ENCODE measurements at places on chromosomes 7 and 10.

DNA sequence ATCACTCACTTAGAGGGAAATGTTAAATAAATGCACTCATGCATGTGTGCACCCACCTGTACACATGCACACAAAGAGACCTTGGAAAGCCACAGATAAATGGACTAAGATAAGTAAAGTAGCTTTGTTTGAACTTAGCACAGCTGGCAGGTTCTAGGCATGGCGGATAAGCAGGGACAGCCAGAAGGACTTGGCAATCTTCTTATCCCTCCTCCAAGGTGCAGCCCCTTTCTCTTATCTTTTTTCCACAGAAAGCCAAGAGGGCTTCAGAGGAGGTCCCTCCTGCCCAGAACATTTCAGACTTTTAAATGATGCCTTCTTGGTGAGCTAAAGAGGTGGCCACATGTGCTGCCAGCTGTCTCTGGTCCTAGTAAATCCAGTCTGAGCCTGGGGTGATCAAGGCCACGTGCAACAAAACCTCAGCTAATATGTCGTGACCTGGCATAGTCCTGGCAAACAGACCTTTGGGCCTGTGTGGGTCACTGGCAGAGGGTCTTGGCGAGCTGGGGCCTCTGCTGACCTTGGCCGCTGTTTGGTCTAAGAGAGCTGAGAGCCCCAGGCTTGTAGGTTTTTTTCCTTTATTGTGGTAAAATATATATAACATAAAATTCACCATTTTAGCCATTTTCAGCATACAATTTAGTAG, 43.2 kb upstream of the SLC35B4 start:
- no peak for DNase-seq

DNA sequence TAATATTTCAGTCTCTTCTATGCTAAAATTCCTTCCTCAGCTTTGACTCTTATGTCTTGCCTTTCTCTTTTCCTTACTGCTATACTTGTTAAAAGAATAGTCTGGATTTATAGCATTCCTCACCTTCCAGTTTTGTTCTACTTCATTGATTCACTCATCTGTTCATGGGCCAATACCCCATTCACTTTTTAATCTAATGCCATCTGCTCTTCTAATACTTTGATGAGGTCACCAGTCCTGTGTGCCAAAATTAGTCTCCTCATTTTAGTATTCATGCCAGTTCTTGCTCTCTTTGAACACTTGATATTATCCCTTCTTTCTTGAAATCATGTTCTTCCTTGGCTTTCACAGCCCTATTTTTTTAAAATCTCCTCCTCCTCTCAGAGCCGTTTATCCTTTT, 19.3 kb downstream of the STK17A start:
- no peak for DNase-seq

- no peak for DNase-seq
Measured at GRCh38 chr7:45454771-45455170, 119.4 kb upstream of the ADCY1 start.

DNA sequence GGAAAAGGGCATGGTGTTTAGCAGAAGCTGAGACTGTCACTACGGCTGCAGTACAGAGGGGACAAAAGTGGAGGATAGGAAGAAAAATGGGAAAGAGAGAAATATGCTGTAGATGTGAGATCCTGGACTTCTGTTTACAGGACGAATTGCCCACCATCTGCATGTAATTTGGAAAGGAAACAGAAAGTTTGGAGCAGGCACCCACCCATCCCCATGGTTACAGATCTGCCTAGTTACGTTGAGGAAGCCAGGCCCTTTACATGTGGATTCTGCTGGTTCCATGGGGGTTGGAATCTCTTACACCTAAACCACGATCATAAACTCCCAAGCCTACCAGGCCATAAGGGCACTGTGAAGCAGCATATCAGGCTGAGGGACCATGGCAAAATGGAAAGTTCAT, 84.3 kb downstream of the WDFY4 start:
- DNase-seq = no peak

- no peak for DNase-seq
Measured at GRCh38 chr7:93148144-93148543, at the start of gene SAMD9L. TSS of gene SAMD9L (minus strand) at chr7:93148385. CDS start at chr7:93135971, 12,414 bp downstream.

GRCh38 chr7:111708072-111708471, 145.8 kb upstream of the IMMP2L start:
- no peak for DNase-seq

DNA sequence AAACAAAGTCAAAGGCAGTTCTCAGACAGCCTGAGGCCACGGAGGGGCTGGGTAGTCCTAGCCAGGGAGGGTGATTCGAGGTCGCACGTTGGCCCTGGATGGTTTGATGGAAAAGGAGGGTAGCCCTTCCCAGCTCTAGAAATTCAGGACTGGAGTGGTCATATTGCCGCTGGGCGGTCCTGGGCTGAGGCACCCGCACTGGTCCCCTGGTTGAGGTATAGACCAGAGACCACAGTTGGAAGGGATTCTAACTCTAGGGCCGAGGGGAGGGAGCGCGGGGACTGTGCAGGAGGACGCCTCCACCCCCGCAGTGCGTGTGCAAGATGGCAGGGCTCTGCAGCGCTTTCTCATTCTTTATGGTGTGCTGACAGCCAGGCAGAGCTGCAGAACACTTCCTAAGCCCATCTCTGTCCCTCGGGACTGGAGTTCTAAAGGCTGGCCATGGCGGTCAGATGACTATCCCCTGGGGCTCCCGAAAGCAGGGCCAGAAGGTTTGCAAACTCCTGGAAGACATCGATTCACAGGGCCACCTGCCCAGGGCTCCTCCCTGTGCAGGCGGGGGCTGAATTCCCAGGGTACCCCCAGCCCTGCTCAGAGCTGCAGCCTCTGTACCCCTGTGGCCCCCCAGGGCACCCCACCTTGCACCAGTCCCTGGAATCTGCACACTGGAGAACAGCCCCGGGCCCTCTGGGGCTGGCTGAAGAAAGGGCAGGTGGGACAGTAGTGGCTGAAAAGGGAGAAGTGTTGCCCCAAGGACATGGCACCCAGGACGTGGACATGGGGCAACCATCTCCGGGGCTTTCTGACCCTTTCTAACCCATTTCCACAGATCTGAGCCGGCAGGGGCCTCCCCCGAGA, 51.0 kb upstream of the ELN start:
- DNase-seq = no peak

DNA sequence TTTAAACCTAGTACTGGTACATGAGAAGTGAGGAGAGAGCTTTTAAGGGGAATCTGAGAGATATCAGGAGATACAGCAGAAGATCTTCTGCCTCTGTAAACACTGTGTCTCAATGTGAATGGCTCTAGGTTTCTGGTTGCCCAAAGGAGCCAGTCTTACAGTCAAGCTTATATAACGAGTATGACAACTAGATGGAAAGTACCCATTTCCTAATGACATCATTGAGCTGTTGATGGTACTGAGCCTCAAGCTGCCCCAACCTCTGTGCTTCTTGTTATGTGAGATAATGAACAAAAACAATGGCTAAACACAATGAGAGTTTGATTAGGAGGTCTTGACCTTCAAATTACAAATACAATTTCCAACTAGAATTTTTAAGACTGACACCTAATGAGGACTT, 451.5 kb downstream of the SORCS1 start:
- DNase-seq = no peak

DNA sequence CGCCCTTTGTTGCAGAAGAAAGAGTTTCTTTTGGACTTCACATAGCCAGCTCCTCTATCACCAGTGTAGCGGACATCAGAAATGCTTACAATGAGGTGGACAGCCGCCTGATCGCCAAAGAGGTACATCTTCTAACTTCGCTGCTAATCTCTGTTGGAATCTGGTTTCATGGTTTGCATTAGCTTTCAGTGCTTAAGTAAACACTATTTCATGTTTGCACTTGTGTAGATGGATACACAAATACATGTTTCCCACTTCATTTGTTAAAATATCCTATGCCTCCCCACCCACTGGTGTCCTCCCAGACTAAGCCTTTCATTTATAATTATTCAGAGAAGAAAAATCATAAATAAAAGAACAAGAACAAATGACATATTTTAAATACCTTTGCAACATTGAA, 103.9 kb downstream of the WDFY4 start:
- no peak for DNase-seq

GRCh38 chr10:110274072-110274627, 30.6 kb downstream of the SMNDC1 start:
- DNase-seq = no peak

GRCh38 chr7:5396999-5397663, 26.5 kb downstream of the TNRC18 start:
- DNase-seq = no peak

- no peak for DNase-seq
Measured at GRCh38 chr7:57181281-57181680, 49.0 kb upstream of the ZNF479 start.

- no peak for DNase-seq
Measured at GRCh38 chr7:69403169-69403568, 195.1 kb upstream of the AUTS2 start.

DNA sequence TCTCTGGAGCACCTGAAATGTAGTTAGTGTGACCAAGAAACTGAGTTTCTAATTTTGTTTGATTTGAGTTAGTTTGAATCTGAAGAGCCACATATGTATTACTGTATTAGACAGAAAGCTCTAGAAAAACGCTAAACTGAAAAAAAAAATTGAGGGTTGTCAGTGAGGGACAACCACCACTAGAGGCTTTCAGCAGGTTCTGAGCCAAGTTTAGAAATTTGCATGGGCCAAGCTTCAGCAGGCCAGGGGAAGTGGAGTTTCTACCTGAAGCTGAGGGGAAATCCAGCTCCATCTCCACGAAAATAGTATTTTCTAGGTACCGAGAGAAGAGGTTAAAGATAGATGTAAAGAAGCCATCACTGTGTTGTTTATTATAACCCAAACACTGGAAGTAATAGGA, 77.9 kb upstream of the PLXNA4 start:
- DNase-seq = no peak

GRCh38 chr10:102230264-102230860, 4.3 kb downstream of the ELOVL3 start:
- DNase-seq = no peak

DNA sequence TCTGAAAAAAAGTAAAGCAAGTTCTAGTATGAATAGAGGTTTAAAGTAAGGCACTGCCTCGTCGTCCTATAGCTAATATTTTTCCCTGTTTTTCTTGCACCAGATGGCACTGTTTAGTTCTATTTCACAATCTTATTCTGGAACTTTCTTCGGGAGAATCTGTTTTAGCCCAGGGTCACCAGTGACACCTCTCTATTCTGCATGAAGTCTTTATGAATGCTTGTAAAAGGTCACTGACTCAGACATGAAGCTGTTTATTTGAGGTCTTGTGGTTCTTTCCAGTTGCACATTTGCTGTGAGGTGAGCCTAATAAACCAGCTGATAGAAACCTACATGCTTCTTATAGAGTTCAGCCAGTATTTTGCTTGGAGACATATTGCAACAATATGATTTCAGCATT, 444.3 kb downstream of the AUTS2 start:
- DNase-seq = no peak

GRCh38 chr7:142585425-142585824, 163.8 kb upstream of the PRSS1 start:
- no peak for DNase-seq

- DNase-seq = no peak
Measured at GRCh38 chr10:4810092-4810491, 15.9 kb upstream of the AKR1E2 start.

DNA sequence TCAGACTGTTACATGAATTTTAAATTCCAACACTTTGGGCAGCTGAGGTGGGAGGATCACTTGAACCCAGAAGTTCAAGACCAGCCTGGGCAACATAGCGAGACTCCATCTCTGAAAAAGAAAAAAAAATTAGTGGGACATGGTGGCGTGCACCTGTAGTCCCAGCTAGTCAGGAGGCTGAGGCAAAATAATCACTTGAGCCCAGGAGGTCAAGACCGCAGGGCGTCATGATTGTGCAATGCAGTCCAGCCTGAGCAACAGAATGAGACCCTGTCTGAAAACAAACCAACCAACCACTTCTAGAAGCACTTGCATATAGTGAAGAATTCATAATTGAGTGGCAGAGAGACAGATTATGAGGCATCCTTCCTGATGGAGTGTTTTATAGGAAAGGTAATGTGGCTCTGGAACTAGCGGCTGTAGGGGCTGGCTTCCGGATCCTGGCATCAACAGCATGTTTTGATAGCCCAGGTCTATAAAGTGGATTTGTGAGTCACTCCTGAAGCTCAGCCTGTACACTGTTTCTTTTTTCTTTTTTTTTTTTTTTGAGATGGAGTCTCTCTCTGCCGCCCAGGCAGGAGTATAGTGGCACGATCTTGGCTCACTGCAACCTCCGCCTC, 40.3 kb upstream of the RSBN1L start:
- DNase-seq = no peak

DNA sequence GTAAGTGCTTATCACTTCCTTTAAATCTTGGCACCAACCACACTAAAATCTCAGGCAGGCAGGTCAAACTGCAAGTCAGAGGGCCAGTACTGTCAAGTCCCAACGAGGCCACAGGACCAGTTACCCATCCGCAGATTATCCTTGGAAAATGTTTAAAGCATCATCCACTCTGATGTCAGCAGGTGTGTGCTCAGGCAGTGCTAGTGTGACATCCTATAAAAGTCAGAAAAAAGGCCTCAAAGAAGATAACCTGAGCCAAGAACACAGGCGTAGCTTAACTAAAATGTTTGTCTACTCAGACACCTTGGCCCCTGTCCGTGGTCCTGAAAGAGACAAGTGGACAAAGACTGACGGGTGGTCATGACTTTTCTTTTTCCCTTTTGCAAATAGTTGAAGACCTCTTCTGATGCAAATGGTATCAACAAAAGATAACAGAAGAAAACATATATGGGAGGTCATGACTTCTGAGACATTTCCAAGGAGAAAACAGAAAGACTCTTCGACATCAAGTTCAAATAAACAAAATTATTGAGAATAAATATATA, 309.3 kb downstream of the KCNMA1 start:
- DNase-seq = no peak

DNA sequence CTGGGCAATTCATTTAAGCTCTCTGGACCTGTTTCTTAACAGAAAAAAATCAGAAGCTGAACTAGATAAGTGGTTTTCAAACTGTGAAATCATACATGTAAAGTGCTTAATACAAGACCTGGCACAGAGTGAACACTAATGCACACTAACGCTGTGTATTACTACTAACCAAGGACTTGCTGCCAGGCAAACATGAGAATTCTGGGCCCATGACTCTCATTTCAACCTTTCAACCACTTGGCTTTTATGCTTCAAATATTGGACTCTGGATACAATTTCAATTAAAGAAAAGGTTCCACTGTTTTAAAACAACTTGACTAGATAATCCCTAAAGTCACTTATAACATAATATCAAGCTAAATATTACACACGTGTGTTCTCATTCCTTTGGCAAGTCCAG, 73.4 kb downstream of the SRPK2 start:
- no peak for DNase-seq

GRCh38 chr10:61140765-61141392, 196.9 kb upstream of the RHOBTB1 start:
- DNase-seq = no peak

GRCh38 chr7:33310546-33310945, 181.2 kb downstream of the BBS9 start:
- DNase-seq = no peak

DNA sequence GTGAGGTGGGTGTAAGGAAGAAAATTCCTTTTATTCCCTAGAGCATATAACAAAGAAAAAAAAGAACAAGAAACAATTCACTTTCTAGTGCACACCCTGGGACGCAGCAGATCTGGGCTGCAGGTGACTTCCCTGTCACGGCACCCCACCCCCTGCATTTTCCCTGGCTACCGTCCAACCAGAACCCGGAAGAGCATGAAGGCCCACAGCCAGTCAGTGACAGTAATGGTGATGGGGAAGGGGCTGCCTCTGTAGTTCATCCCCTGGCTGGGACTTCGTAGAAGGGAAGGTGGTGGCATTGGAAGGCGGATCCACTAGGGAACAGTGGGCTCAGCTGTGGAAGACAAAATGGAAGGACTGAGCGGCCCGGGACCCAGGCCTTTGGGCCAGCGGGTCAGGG, 236.7 kb downstream of the BUB3 start:
- DNase-seq = no peak

- DNase-seq = no peak
Measured at GRCh38 chr7:17185690-17186070, 112.8 kb upstream of the AHR start.

Measured in cortex of kidney (tissue), 1 donor.